ENCODE measurements at places on chromosomes 16 and 17.
A peak's percentile ranks its signal among the peaks of the same experiment; 100 is the strongest.

DNA sequence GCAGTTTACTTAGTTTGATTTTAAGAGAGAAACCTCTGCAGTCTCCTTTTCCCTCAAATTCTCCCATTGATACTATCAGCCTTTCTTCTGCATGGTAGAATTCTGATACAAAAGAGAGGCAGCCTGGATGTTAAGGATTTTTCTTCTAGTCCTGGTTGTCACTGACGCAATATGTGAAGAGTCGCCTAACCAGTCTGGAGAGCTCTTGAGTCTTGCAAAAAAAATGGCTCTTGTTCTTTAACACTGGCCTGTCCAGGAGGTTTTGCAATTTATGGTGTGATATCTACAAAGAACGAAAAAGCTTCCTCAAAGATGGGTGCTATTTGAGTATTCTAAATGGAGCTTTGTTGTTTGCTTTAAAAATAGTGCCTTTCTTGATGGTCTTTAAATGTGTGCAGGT lies 28.9 kb downstream of the COX10 start:
- no peak for DNase-seq

GRCh38 chr17:77616254-77616731 lies 342.2 kb upstream of the TNRC6C start:
- DNase-seq: no peak

DNA sequence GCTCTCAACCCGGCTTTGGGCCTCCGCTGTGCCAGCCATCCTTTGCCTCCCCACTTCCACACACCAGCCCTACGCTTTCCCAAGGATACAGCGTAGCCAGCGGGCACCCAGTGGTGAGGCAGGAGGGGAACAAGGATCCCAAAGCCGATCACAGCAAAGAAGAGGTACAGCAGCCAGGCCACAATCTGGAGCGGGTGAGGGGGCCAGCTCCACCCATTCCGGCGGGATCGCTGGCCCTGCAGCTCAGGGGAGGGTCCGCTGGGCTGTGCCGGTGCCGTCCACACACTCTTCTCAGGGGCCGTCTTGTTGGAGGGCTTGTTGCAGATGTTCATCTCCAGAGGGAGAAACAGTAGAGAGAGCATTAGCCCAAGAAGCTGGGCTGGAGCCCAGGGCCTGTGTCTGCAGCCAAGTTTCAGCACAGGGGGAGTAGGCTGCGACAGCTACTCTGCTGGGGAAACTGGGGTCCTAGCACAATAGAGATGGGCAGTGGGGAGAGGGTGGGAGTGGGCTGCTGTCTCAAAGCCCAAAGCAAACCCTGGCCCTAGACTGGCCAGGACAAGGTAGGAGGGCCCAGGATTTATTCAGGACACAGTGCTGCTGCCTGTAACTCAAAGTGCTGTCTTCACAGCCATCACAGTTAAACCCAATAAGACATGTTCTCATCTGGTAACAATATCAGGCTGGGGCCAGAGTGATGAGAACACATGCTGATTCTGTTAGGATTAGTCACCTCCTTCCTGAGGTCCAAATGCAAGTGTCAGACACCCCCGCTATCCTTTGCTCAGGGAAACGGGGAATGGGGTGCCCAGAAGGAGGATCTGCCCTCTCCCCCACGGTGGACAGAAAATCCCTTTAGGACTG lies 9.9 kb downstream of the ZDHHC1 start:
- DNase-seq: no peak

- no peak for DNase-seq
These were observed 4.1 kb downstream of the CALCOCO2 start for GRCh38 chr17:48834973-48835372.

GRCh38 chr17:5282642-5283217 lies 646 bp downstream of the RABEP1 start:
- DNase-seq: peak; percentile 47

DNA sequence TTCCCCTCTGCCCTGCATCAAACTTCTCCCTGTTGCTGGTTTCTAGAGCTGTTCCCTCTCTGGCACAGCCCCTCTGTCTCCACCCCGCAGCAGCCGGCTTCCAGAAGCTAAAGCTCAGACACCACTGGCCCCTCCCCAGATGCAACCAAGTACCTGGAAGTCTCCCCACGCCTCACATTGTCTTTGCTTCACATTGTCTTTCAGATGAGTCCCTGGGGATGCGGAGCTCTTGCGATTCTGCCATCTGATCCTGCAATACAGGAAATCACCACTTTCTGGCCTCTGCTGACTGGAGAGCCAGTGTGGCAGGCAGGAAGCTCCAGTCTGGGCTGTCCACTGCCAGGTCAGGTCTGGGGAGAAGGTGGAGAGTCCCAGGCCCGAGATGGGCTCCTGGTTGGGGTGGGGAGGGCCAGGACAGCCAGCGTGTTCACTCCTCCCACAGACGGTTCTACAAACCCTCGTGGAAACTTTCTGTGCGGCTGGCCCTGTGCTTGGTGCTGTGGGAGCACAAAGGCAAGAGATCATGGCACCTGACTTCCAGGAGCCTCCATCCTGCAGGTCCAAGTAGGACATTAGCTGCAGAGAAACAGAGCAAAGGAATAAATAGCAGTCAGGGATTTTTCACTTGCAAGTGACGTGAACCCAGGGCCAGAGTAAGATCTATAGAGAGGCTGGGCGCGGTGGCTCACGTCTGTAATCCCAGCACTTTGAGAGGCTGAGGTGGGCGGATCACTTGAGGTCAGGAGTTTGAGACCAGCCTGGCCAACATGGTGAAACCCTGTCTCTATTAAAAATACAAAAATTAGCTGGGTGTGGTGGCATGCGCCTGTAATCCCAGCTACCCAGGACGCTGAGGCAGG lies 47.9 kb upstream of the MAP3K14 start:
- DNase-seq: peak; percentile 44

GRCh38 chr17:59421722-59422121 lies 90.3 kb downstream of the YPEL2 start:
- no peak for DNase-seq

GRCh38 chr17:32266389-32267301 lies 1.0 kb downstream of the RHBDL3 start:
- no peak for DNase-seq

DNA sequence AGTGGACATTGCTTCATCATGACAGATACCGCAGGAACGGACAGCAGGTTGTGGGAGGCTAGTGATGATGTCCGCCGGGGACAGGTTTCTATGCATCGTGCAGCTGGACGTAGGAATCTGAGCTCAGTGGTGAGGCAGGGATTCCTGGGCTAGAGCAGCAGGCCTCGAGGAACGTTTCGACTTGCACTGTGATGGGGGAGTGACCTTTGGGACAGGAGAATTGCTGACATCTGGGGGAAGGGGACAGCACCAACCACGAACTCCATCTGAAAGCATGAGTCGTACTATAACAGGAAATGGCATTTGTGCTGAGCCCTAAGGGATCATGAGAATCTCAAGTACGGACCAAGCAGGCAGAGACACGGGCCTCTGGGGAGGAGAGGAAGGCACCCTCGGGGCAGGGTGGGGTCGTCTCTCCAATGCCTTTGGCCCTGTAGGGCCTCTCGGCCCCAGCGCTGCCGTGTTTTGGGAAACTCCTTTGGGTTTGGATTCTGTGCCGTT lies 65.8 kb upstream of the ENDOV start:
- DNase-seq: no peak

GRCh38 chr16:19136549-19137196 lies 22.9 kb downstream of the ITPRIPL2 start:
- DNase-seq: no peak

- no peak for DNase-seq
These were observed 16.8 kb downstream of the G6PC3 start for GRCh38 chr17:44087319-44087718.

DNA sequence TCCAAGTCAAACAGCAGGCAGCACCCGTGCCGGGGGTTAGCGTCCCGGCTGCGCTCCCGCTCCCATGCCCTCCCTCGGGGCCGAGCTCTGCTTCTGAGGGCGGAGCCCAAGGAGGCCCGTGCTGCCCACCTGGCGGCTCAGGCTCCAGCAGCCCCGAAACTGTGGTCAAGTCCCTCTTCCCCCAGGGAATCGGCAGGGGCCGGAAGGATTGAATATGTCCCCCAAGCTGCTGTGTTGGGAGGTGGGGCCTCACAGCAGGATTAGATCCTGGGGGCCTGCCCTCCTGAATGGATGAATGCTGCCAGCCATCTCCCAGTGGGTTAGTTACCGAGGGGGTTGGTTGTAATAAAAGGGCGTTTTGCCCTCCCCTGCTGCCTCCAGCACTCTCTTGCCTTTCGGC lies 33.9 kb downstream of the MAP2K3 start:
- no peak for DNase-seq

DNA sequence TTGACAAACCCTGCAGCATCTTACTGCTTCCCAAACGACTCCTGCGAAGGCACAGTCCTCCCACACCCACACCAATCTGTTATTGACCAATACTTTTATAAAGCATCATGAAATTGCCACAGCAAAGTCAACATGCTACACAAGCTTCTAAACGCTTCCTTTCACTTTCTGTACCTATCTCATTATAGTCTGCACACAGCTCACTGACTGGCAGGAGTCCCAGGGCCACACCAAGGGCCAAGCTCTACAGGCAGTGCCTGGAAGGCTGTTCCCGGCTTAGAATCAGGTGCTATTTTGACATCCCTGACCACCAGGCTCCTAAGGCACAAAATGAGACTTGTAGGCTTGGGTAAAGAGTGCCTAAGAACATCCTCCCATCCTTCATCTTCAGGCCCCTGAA lies 39.5 kb downstream of the USP7 start:
- no peak for DNase-seq

- no peak for DNase-seq
These were observed 2.8 kb upstream of the IRX3 start for GRCh38 chr16:54289242-54289944.

DNA sequence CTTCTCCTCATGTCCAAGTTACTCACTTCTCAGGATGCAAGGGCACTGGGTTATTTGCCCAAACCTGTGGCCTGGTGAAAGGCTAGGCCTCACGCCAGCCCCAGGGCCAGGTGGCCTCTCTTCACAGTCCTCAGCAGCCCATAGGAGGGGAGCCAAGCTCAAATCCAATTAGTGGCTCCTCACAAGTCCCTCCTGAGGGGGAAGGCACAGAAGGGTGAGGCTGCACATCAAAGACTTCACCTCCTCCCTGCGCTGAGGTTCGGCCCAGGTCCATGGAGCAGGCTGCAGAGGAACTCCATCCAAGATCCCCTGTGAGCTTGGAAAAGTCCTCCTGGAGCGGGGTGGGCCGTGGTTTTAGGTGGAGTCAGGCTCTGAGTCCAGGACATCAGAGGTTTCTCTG lies 320.0 kb downstream of the FOXL1 start:
- DNase-seq: no peak

GRCh38 chr17:18182978-18183333 lies 672 bp upstream of the ALKBH5 start:
- DNase-seq: peak; percentile 87

GRCh38 chr17:39755554-39756379 lies 18.0 kb downstream of the GRB7 start:
- DNase-seq: no peak

- no peak for DNase-seq
These were observed 590.5 kb downstream of the CDH11 start for GRCh38 chr16:64531401-64531800.

- DNase-seq: no peak
These were observed 23.9 kb upstream of the CAPNS2 start for GRCh38 chr16:55542459-55543082.

GRCh38 chr16:19242186-19242585 lies 43.3 kb upstream of the CLEC19A start:
- no peak for DNase-seq

DNA sequence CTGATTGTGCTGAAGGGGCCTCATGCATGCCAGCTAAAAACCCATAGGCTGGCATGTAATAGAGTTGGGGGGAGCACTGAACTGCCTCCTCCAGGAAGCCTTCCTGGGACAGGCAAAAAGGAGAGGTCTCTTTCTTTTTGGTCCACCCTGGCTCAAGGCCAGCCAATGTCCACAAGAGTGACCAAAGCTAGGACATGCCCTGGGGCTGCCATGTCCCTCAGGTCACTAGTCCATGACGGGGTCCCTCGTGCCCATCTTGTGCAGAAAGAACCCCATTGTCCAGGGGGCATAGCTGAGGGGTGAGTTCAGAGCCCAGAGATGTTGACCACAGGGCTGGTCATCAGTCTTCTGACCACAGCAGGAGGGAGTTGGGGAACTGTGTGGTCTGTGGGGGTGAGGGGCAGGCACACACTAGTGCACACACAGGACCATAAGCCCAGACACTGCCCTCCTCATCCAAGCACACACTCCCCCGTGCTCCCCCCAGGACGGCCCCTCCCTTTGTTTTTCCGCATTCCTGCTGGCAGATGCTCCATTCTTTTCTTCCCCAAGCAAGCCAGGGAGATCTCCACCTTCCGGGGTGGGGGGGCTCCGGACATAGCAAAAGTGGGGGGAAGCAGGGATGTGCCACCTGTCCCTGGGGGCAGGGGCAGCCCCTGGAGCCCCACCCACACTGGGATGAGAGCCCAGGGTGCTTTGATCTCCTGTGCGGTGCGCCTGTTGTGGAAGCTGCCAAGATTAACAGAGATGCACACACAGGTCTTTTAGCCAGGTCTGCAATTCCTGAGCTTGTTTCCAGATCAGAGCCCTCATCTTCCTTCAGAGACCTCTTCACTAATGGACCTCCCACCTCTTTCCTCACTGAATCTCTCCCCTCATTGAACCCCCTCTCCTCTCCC lies 25.2 kb upstream of the PHB1 start:
- no peak for DNase-seq

DNA sequence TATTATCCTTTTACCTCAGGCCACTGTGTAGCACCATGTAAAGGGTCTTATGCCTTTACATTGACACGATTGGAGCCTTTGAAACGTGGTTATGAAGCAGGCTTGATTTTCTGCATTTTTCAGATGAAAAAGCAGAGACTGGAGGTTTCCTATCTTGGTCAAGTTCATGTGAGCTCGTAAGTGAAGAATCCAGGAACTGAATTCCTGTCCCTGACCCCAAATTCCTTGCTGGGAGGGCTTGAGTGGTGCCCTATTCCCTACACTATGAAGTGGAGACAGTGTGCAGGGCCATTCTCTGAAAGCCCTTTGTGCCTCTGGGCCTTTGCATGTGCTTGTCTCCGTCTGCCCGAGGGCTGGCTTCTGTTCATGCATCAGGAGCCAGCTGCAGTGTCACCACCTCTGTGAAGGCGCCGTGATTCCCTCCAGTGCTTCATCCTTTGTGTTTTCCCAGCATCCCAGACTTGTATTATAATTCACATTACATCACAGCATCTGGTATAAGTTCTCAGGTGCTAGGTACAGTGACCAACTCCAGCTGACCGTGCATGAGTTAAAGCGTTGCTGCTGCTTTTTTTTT lies 181.1 kb downstream of the SNX29 start:
- no peak for DNase-seq

DNA sequence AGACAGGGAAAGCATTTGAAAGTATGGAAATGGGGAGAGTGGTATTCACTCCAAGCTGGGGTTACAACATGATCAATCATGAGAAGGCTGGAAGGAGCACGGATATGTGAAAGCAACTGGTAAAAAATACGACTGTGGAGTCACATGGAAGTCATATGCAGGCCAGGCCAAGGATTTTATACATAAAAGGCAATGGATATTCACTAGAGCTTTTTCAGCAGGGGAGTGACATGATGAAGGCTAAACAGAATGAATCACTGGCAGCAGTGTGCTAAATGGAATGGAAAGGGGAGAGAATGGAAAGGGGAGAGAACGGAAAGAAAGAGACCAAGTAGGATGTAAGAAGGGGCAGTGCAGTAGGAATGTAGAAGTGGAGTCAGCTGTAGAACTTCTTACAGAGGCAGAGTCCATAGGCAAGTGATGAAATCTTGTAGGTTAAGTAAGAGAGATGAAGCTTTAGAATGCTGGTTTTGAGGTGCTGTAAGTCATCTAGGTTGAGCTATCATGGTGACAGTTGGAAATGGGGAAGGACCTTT lies 13.0 kb upstream of the NETO2 start:
- DNase-seq: no peak

GRCh38 chr16:827513-827912 lies 27.0 kb upstream of the GNG13 start:
- DNase-seq: no peak
